ENCODE measurements at places on chromosomes 2 and 18. TPM values are rescaled to one million over a fixed set of nuclear protein-coding genes. Genes with fewer than 3 reads are reported as not detected.

SLC40A1 gene
- 4.6 TPM for total RNA-seq

DNA sequence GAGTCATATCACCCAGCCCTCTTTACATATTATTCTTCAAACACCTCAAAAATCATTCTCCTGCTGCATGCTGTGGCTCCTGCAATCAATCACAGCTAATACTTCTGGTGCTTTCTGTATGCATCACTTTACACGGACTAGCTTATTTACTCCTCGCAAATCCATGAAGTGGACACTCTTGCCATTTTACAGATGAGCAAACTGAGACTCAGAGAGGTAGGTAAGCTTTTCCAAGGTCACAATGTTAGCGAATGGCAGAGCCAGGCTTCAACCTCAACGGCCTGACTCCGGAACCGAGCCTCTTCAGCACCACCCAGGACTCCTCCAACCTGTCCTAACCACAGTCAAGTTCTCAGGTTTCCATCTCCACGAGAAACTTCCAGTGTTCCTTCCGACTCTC, 36.8 kb downstream of the TCF4 start:
- no peak for DNase-seq

DNA sequence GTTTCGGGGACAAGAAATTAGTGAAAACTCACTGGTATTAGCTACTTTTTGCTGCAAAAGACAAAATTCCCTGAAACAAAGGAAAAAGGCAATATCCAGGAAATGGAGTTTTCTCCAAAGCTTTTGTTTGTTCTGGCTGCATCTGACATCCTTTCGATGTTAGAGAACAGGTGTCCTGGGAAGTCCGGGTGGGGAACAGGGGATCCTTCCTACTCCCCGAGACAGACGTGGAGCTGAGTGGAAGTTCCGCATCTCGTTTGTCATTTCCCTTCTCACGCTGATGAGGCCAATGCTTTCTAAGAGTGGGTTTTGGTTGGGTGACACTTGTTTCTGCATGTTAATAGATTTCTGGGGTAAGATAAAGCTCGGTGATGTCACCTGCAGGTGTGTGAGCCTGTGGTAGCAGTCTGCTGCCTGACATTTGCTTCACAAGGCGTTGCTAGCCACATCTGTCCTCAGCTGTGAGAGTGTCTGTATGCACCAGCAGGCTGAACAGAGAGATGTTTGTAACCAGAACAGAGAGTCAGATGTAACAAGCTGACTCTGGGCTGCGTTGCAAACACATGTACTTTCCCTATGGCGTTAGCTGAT, 125.9 kb downstream of the ACOXL start:
- DNase-seq = no peak

ECEL1 gene
- not detected for total RNA-seq

UGT1A10 gene
- total RNA-seq = not detected

UPP2 gene
- not detected for total RNA-seq

GRCh38 chr18:79763407-79763806, 34.3 kb upstream of the KCNG2 start:
- DNase-seq = no peak

DNA sequence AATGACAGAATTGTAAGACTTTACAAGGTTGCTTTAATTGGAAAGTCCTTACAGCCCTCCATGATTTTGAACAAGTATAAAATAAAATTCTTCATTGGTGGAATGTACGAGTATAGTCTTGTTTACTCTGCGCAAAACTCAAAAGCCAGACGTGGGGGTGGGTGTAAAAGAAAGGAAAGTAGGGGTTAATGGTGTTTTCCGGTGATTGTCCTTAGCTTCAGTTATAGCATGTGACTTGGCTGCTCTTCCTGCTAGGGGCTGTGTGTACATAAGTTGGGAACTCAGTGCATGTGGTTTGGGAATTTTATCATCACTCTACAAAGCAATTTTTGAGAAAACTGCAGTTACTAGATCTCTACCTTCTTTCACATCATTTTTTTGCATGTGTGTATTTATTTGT, 82.4 kb upstream of the CAVIN2 start:
- no peak for DNase-seq

GRCh38 chr2:16622399-16622968, 43.1 kb downstream of the CYRIA start:
- DNase-seq = no peak

Data from activated naive CD8-positive, alpha-beta T cell treated with anti-CD3 and anti-CD28 coated beads, Interleukin-2, amount 10 ng/mL, durations not matched to agents 7 days and 5 days (primary cell).